COR-L47 (cell line): ENCODE measurements at places on chromosomes 1 and 21.

- DNase-seq: no peak
Measured at GRCh38 chr1:196063952-196064351, 544.3 kb downstream of the KCNT2 start.

DNA sequence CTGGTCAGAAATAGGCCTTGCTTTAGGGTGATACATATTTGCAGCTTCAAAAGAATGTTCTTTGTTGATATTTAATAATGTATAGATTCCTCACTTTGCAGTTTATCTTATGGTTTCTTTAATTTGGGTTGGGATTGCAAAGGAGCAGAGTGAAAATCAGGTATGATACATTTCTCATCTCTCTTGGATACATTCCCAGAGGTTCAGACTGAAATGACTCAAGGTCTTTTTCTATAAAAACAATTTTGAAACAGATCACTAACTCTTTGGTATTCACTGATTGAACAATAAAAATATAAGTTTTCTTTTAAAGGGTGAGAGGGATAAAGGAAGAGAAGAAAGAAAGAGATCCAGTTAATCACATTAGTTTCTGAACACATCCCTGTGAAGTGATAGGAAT, 606.5 kb upstream of the CAMK1G start:
- DNase-seq: no peak

DNA sequence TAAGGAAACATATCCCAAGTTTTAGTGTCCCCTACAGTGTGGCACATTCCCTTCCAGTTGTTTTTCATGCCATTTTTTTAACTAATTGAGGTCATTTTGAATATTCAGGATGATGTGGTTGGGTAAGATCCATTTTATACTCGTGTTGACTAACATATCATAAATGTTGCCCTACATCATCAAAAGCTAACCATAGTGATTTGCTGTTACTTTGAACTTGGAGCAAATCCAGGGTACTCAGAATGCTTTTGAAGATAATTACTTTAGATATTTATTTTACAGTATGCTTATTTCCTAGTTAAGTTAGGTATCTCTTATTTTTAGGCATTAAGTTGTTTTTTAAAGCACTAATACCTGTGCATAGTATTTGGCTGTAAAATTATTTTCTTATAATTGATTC, 57.8 kb downstream of the DYRK1A start:
- DNase-seq: no peak

DNA sequence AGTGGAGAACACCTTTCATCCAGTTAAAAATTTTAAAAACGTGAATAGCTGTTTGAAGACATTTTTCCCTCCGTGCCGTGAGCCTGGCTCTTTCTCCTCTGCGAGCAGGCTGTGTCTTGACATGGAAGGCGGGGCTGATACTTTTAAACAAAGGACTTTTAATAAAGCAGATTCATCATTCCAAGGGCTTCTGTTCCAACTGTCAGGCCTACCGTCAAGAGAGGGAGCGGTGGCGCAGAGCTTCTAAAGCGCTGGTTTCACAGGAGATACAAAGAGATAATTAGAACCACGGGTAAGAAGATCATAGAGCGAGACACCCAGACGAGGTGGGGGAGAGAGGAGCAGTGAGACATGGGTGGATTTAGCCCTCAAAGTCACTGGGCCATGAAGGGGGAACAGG, 247.4 kb upstream of the C1orf174 start:
- no peak for DNase-seq

DNA sequence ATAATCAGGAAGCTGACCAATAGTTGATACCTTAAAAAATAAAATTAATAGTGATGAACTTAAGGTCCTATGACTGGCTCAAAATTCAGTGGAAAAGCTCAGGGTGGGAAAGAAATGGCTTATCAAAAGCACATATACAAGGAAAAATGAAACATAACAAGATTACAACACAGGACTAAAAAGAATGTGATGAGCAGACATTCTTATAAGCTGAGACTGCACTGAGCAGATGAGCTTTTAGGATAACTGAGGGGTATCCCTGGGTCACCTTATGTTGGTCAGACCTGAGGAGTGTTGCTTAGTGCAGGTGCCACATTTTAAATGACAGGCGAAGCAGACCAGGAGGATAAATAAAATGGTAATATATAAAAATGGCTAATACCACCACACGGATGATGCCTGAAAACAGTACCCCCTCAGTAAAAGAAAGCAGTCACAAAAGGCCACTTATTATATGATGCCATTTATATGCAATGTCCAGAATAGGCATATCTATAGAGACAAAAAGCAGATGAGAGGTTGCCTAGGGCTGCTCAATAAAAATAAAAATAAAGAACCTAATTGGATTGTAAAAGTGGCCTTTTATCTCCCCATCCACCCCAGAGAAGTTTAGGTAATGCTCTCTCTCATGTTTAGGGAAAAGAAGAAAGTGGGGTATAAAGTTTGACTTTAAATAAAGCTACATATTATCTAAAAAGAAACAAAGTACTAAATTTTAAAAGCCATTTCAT, 163.9 kb downstream of the SLC45A1 start:
- DNase-seq: no peak

GRCh38 chr1:81558291-81559076, 242.2 kb upstream of the ADGRL2 start:
- DNase-seq: no peak
